Activated CD4-positive, alpha-beta T cell treated with anti-CD3 and anti-CD28 coated beads, Interleukin-2, amount 10 ng/mL, durations not matched to agents 24 days and 14 days (primary cell): ENCODE measurements at places on chromosomes 11 and 22. TPM values are rescaled to one million over a fixed set of nuclear protein-coding genes. Genes with fewer than 3 reads are reported as not detected.

NLRP14 gene
- total RNA-seq = 0.09 and 0.21 TPM in 2 replicates

NXPE4 gene
- not detected in 2 replicates for total RNA-seq

ESAM gene
- total RNA-seq = 0.24 TPM in 1 of 2 replicates, not detected in the other

ZNF280B gene
- 2.8 and 3.2 TPM in 2 replicates for total RNA-seq

SLC43A1 gene
- total RNA-seq = 35.3 and 35.8 TPM in 2 replicates

DNA sequence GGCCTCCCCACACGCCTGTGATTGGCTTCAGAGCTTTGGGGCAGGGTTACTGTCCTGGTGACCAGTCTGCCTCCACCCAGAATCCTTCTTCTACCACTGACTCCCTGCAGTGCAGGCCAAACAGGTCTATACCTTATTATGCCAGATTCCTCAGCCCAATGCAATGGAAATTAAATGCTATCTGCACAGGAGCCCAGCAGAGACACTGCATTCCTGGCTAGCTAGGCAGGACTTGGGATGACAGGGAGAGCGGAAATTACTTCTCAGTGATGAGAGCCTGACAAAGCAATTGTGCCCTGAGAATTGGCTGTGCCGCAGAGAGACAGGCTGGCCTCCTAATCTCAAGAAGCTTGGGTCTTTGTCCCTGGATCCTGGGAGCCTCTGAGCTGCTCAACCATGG is 143.8 kb upstream of the NCAM1 start:
- no peaks in the 10 kb centered on the region for H3K36me3 ChIP-seq
- no peaks in the 10 kb centered on the region for H3K4me1 ChIP-seq
- H3K4me3 ChIP-seq = no peak overlapping the region
- H3K27me3 ChIP-seq = peaks cover 2% of the 10 kb centered on the region

DNA sequence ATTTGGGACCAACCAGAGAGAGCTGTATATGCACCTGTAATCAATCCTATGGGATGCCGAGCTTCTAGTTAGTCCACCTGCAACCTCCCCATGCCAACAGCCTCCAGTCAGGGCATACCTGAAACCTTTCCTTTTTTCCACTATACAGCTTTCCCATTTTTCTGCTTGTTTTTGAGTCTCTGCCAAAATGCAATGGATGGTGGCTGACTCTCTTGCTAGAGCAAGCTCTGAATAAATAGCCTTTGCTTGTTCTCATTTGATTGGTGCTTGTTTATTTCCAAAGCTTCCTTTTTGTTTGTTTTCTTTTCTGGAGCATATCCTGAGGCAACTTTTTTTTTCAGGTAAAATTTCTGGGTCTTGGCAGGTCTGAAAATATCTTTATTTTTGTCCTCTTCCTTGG is 58.0 kb upstream of the PLET1 start:
- no peak overlapping the region for H3K27ac ChIP-seq
- H3K36me3 ChIP-seq = no peaks in the 10 kb centered on the region
- DNase-seq = no peak

- H3K27me3 ChIP-seq = peaks cover 2% of the 10 kb centered on the region
- H3K27ac ChIP-seq = no peak overlapping the region
- no peak overlapping the region for H3K4me3 ChIP-seq
- peaks cover 7% of the 10 kb centered on the region for H3K4me1 ChIP-seq
- DNase-seq = no peak
Measured at GRCh38 chr22:32632512-32633315, 158.1 kb downstream of the FBXO7 start.

DNA sequence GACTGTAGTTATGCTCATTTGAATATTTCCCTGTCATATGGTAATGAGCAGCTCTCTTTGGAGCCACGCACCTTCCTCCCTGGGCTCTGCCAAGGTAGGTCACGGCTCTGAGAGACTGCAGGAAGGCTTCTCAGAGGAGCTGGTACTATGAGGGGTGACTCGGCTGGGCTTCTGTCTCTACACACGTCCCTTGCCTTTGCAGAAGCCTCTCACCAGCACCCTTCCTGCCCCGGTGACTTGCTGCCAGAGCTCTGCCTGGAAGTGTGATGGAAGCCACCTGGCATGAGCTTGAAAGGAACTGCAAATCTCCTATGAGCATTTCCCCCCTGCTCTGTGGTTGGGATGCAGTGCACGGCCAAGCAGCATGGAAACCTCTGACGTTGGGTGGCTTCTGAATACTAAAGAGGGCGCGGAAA is 74.2 kb downstream of the KIRREL3 start:
- no peaks in the 10 kb centered on the region for H3K36me3 ChIP-seq
- no peak overlapping the region for H3K4me3 ChIP-seq
- no peaks in the 10 kb centered on the region for H3K4me1 ChIP-seq
- DNase-seq = no peak
- H3K27ac ChIP-seq = no peak overlapping the region

GRCh38 chr11:113532697-113533424 is 57.7 kb upstream of the DRD2 start:
- DNase-seq = peak; percentile 84
- H3K4me3 ChIP-seq = no peak overlapping the region
- H3K36me3 ChIP-seq = no peaks in the 10 kb centered on the region
- peaks cover 17% of the 10 kb centered on the region for H3K27me3 ChIP-seq
- no peak overlapping the region for H3K27ac ChIP-seq

GRCh38 chr11:97739932-97740800 is 1280.6 kb upstream of the CNTN5 start:
- H3K36me3 ChIP-seq = no peaks in the 10 kb centered on the region
- H3K4me1 ChIP-seq = no peaks in the 10 kb centered on the region

DNA sequence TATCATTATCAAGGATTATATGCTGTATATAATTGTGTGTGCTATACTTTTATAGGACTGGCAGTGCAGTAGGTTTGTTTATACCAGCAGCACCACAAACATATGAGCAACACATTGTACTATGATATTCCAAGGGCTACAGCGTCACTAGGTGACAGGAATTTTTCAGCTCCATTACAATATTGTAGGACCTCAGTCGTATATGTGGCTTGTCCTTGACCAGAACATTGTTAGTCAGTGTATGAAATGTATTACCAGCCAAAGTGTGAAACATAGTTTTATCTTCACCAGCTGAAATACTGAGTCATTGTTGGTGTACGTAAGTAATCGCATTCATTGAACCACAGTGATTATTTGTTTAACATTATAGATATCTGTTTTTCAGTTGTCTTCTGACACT is 20.4 kb downstream of the JHY start:
- H3K27me3 ChIP-seq = no peaks in the 10 kb centered on the region
- H3K27ac ChIP-seq = no peak overlapping the region
- no peaks in the 10 kb centered on the region for H3K4me1 ChIP-seq
- no peak overlapping the region for H3K4me3 ChIP-seq
- DNase-seq = no peak

- peak overlapping the region; percentile 52 for H3K4me3 ChIP-seq
- peaks cover 1% of the 10 kb centered on the region for H3K27me3 ChIP-seq
- no peaks in the 10 kb centered on the region for H3K36me3 ChIP-seq
- H3K4me1 ChIP-seq = peaks cover 43% of the 10 kb centered on the region
- no peak for DNase-seq
Measured at GRCh38 chr22:19608003-19608690, 83.9 kb upstream of the CLDN5 start.

- peaks cover 2% of the 10 kb centered on the region for H3K4me1 ChIP-seq
- no peaks in the 10 kb centered on the region for H3K36me3 ChIP-seq
- H3K27me3 ChIP-seq = peaks cover 22% of the 10 kb centered on the region
- no peak for DNase-seq
Measured at GRCh38 chr22:40002935-40003715, 8.4 kb downstream of the FAM83F start.

GRCh38 chr11:46335271-46335670 is 12.0 kb upstream of the DGKZ start:
- no peak overlapping the region for H3K4me3 ChIP-seq
- no peaks in the 10 kb centered on the region for H3K36me3 ChIP-seq
- no peak for DNase-seq
- H3K27ac ChIP-seq = no peak overlapping the region

DNA sequence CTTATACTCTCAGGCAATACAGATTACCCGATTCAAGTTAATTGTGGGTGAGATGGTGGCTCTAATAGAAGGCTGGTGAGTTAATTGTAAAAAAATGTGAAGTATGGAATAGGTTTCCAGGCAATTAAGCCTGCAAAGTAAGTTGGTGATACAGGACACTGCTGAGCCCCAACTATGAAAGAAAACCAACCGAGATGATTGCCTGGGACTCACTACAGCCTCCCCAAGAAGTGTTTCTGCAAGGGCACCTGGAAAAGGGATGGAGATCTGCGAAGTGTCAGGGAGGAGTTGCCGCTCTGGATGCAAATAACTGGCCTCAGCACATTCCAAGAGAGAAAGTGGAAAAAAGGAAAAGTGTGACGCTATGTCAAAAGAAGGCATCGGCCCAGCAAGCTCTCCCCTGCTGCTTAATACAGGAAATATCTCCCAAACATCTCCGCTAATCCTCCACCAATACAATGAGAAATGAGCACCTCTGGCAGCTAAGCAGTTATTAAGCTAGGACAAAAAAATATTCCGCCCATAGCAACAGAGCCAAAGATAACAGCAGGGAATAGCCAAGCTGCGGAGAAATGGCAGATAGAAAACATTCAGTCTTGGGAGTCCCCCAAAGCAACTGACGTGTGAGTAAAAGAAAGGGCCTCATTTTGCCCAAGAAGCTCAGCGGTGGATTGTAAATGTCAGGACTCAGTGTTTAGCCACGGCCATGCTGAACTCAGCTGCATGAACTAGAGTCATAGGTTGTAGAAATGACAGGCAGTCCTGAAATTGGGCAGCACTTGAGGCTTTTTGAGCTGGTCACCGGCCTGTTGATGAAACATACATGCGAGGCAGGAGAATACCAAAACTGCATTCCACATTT is 133.7 kb downstream of the SNX19 start:
- no peaks in the 10 kb centered on the region for H3K36me3 ChIP-seq
- no peak for DNase-seq
- no peaks in the 10 kb centered on the region for H3K4me1 ChIP-seq

GRCh38 chr11:128575961-128576350 is 11.4 kb downstream of the ETS1 start:
- no peaks in the 10 kb centered on the region for H3K36me3 ChIP-seq
- H3K27ac ChIP-seq = no peak overlapping the region
- no peak overlapping the region for H3K4me3 ChIP-seq
- peaks cover 42% of the 10 kb centered on the region for H3K4me1 ChIP-seq
- no peaks in the 10 kb centered on the region for H3K27me3 ChIP-seq
- no peak for DNase-seq

DNA sequence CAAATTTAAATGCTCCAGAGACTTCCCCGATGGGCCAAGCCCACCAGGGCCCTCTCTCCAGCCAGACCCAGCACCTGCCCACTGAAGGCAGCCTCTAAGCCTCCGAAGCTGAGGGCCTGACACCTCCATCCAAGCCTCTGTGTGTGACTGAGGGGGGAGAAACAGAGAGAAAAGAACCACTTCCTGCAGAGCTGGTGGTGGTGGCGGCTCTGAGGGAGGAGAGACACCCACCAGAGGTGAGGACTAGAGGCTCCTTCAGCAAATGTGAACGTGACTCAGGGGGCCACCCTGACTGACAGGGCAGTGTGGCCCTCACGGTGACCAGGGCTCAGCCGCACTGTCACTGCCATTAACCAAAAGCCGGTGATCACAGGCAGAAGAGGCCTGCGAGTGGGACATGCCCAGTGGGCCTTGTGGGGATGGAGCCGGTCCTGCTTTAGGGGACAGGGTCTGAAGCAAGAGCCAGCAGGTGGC is 31.0 kb upstream of the CD5 start:
- DNase-seq = peak; percentile 89
- peak overlapping the region; percentile 76 for H3K4me3 ChIP-seq
- H3K27me3 ChIP-seq = no peaks in the 10 kb centered on the region
- peak overlapping the region; percentile 85 for H3K27ac ChIP-seq
